ENCODE measurements at places on chromosomes 4 and X. TPM values are rescaled to one million over a fixed set of nuclear protein-coding genes. Genes with fewer than 3 reads are reported as not detected.

- DNase-seq = no peak
Observed at GRCh38 chr4:107317611-107318010, 281.5 kb upstream of the DKK2 start.

DNA sequence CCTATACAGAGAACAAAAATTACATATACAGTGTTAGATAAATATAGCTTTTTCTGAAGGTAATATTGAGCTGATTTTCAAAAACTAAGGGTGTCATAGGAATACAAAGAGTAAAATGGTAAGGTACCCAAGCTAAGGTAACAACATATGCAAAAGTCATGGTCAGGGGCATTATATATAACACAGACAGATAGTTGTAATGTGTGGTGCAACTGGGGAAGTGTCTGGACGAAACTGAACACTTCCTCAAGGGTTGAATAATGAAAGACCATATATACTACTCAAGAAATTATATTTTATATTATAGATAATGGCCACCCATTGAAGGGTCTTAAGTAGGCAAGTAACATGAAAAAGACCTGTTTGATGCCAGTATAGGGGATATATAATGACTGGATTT lies 262.1 kb upstream of the CXXC4 start:
- no peak for DNase-seq

Gene NLGN4X
- 0.82 TPM for total RNA-seq

Gene TCEANC
- total RNA-seq = 2.5 TPM

Gene SPANXD
- total RNA-seq = not detected

Gene F9
- not detected for total RNA-seq

Gene DACH2
- total RNA-seq = not detected

Gene PDLIM5
- total RNA-seq = 317 TPM

Data from chondrocyte (in vitro differentiated cells).